ENCODE measurements at places on chromosomes 6 and 20.

DNA sequence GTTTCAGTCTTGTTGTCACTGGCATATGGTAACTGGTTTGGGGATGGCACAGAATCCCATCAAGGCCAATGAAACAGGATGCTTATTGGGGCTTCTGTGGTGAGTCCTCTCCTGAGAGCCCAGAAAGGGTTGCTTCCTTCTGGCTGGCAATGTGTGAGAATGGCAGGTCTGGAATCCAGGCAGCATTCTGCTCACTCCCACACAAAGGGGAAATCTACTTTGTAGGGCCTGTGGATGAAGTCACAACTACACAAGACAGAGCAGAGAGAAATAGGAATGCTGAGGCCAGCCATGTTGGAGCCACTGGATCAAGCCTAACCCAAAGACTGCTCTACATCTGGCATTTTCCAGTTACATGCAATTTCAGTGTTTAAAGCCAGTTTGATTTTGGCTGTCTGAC is 15.7 kb downstream of the PLAGL2 start:
- no peak overlapping the region for H3K27ac ChIP-seq
- H3K36me3 ChIP-seq, result peaks cover 17% of the 10 kb centered on the region
- no peak overlapping the region for H3K4me3 ChIP-seq
- H3K27me3 ChIP-seq, result no peaks in the 10 kb centered on the region
- peaks cover 7% of the 10 kb centered on the region for H3K4me1 ChIP-seq

- H3K36me3 ChIP-seq, result no peaks in the 10 kb centered on the region
- no peaks in the 10 kb centered on the region for H3K27me3 ChIP-seq
- H3K27ac ChIP-seq, result no peak overlapping the region
- no peak overlapping the region for H3K4me3 ChIP-seq
- H3K4me1 ChIP-seq, result no peaks in the 10 kb centered on the region
Observed at GRCh38 chr20:4885877-4886276, 115.4 kb downstream of the SLC23A2 start.

- no peaks in the 10 kb centered on the region for H3K27me3 ChIP-seq
- no peak overlapping the region for H3K27ac ChIP-seq
Observed at GRCh38 chr6:109034526-109034925, 60.1 kb downstream of the SESN1 start.

DNA sequence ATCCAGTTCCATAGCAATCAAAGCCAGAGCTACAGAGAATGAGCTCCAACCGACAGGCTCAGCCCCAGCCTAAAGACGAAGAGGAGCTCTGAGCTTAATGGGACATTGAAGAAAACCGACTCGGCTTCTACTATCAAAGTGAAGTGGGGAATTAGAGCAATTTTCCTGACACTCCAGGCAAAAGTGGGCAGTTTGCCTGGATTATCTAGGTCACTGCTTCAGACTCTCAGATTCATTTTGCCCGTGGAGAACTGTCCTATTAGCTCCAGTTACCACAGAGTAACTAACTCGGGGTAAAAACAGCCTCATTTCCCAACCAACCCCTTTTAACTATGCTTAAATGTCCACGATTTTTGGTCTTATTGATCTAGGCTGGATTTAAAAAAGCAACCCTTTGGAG is 592.1 kb upstream of the NRSN1 start:
- DNase-seq, result peak; percentile 5
- no peaks in the 10 kb centered on the region for H3K36me3 ChIP-seq
- H3K27ac ChIP-seq, result no peak overlapping the region
- H3K27me3 ChIP-seq, result no peaks in the 10 kb centered on the region

- peaks cover 11% of the 10 kb centered on the region for H3K4me1 ChIP-seq
- no peaks in the 10 kb centered on the region for H3K27me3 ChIP-seq
- DNase-seq, result no peak
- H3K36me3 ChIP-seq, result no peaks in the 10 kb centered on the region
Observed at GRCh38 chr6:145784683-145785082, 29.9 kb downstream of the FBXO30 start.

- DNase-seq, result peak; percentile 21
- peak overlapping the region; percentile 15 for H3K4me3 ChIP-seq
- peaks cover 27% of the 10 kb centered on the region for H3K4me1 ChIP-seq
- H3K36me3 ChIP-seq, result no peaks in the 10 kb centered on the region
- H3K27me3 ChIP-seq, result no peaks in the 10 kb centered on the region
Observed at GRCh38 chr6:96157018-96157565, 141.3 kb downstream of the FUT9 start.

GRCh38 chr6:152206072-152206818 is 398.8 kb downstream of the ESR1 start:
- H3K4me3 ChIP-seq, result no peak overlapping the region
- H3K36me3 ChIP-seq, result no peaks in the 10 kb centered on the region
- no peaks in the 10 kb centered on the region for H3K4me1 ChIP-seq
- H3K27me3 ChIP-seq, result no peaks in the 10 kb centered on the region

DNA sequence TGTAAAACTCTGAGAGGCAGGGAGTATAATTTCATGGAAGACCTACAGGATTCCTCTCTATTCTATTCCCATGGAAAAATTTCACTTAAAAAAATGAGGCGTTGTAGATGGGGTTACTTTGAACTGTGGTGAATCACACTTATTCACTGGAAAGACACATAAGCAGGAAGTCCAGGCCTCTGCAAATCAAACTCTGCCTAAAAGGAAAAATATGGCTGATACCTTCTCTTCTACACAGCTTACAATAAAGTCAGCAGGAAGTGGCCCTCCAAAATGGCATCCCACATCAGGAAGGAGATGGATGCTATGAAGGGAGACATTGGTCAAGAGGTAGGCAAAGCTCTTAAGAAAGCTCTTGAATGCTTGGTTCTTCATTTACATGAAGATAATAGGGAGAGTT is 115.9 kb downstream of the FYN start:
- no peak overlapping the region for H3K27ac ChIP-seq
- no peaks in the 10 kb centered on the region for H3K27me3 ChIP-seq
- no peaks in the 10 kb centered on the region for H3K36me3 ChIP-seq
- H3K4me3 ChIP-seq, result no peak overlapping the region
- H3K4me1 ChIP-seq, result peaks cover 21% of the 10 kb centered on the region
- no peak for DNase-seq

DNA sequence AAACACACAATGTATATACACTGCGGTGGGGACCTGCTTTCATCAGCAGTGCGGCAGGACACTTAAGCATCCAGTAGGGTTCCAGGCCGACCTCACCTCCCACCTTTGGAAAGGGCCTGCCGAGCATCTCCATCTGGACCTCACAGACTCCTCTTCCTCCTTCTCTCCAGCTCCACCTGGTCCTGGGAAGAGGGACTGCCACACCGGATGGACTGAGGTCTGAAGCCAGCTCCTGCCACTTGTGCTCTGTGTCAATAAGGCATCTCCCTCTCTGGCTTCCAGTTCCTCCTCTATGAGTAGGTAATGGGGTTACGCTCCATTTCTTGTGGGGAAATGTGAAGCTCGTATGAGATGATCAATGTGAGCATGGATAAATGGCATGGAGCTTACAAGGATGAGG is 19.1 kb upstream of the NNAT start:
- H3K4me1 ChIP-seq, result no peaks in the 10 kb centered on the region
- no peak for DNase-seq
- no peak overlapping the region for H3K27ac ChIP-seq
- no peaks in the 10 kb centered on the region for H3K27me3 ChIP-seq
- H3K36me3 ChIP-seq, result no peaks in the 10 kb centered on the region

GRCh38 chr6:157278171-157278570 is 45.1 kb downstream of the TMEM242 start:
- H3K27me3 ChIP-seq, result no peaks in the 10 kb centered on the region
- H3K4me3 ChIP-seq, result no peak overlapping the region
- peaks cover 12% of the 10 kb centered on the region for H3K4me1 ChIP-seq
- H3K27ac ChIP-seq, result no peak overlapping the region
- DNase-seq, result no peak
- H3K36me3 ChIP-seq, result no peaks in the 10 kb centered on the region

- H3K4me1 ChIP-seq, result no peaks in the 10 kb centered on the region
- no peaks in the 10 kb centered on the region for H3K36me3 ChIP-seq
- DNase-seq, result no peak
- no peaks in the 10 kb centered on the region for H3K27me3 ChIP-seq
- H3K4me3 ChIP-seq, result no peak overlapping the region
Observed at GRCh38 chr6:132063738-132064137, 112.6 kb upstream of the CCN2 start.

DNA sequence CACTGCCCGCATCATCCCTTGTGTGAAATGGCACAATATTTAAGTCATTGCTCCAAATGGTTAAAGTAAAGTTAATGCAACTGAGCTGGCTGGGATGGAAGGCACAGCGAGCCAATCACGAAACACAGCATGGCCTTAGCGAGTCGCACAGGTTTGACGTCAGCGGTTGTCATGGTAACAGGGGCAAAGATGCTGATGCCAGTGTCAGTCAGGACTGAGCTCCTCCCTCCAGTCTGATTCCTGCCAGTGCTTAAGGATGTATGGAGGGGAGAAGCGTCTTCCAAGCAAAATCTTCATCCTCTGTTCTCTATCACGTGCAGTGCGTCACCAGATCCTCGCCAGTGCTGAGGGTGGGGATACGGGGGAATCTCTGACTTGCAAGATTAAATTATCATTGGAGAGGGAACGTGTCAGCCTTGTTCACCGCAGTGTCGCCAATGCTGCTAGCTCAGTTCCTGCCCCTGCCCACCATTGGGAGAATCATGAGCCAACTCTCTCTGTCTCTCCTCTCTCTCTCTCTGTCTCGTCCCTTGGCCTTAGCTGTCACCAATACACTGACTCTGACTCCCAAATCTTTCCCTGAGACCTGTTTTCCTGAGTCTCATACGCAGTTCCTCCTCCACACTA is 24.5 kb downstream of the TSPYL4 start:
- H3K27me3 ChIP-seq, result no peaks in the 10 kb centered on the region
- DNase-seq, result peak; percentile 36
- no peak overlapping the region for H3K27ac ChIP-seq
- no peak overlapping the region for H3K4me3 ChIP-seq
- H3K36me3 ChIP-seq, result no peaks in the 10 kb centered on the region

- H3K36me3 ChIP-seq, result no peaks in the 10 kb centered on the region
- peak; percentile 5 for DNase-seq
- no peak overlapping the region for H3K4me3 ChIP-seq
- no peaks in the 10 kb centered on the region for H3K4me1 ChIP-seq
- H3K27me3 ChIP-seq, result peaks cover 6% of the 10 kb centered on the region
- H3K27ac ChIP-seq, result no peak overlapping the region
Observed at GRCh38 chr6:99790679-99791078, 184.0 kb downstream of the PRDM13 start.

- H3K4me1 ChIP-seq, result no peaks in the 10 kb centered on the region
- H3K4me3 ChIP-seq, result no peak overlapping the region
- H3K36me3 ChIP-seq, result no peaks in the 10 kb centered on the region
- H3K27ac ChIP-seq, result no peak overlapping the region
- no peaks in the 10 kb centered on the region for H3K27me3 ChIP-seq
Observed at GRCh38 chr20:62242176-62242575, 3.9 kb downstream of the OSBPL2 start.

- peak overlapping the region; percentile 83 for H3K27ac ChIP-seq
- H3K36me3 ChIP-seq, result no peaks in the 10 kb centered on the region
- H3K4me1 ChIP-seq, result peaks cover 16% of the 10 kb centered on the region
- no peak for DNase-seq
Observed at GRCh38 chr6:37257320-37257633, 295 bp upstream of the TBC1D22B start.

- no peaks in the 10 kb centered on the region for H3K4me1 ChIP-seq
- H3K4me3 ChIP-seq, result no peak overlapping the region
Observed at GRCh38 chr20:63309261-63310071, 16.5 kb downstream of the COL20A1 start.

DNA sequence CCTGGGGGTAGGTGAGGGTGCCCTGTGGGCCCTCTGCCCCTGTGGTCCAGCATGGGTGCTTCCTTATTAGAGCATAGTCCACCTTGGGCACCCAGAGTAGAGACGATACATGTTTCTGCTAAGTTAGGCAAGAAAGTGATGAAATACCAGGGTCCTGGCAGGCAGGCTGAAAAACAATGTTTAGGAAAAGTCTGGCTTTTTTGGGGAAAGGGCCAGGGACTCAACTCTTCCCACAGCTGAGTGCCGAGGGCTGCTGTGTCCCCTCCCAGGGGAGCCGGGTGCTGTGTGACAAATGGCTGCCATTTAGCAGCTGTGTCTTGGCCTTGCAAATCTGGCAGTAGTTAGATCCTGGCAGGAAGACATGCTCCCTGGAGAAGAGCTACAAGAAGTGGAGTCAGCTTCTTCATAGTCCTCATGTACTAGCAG is 61.5 kb downstream of the RREB1 start:
- peak; percentile 79 for DNase-seq
- H3K36me3 ChIP-seq, result no peaks in the 10 kb centered on the region
- H3K4me1 ChIP-seq, result peaks cover 68% of the 10 kb centered on the region
- H3K27me3 ChIP-seq, result no peaks in the 10 kb centered on the region
- no peak overlapping the region for H3K4me3 ChIP-seq

DNA sequence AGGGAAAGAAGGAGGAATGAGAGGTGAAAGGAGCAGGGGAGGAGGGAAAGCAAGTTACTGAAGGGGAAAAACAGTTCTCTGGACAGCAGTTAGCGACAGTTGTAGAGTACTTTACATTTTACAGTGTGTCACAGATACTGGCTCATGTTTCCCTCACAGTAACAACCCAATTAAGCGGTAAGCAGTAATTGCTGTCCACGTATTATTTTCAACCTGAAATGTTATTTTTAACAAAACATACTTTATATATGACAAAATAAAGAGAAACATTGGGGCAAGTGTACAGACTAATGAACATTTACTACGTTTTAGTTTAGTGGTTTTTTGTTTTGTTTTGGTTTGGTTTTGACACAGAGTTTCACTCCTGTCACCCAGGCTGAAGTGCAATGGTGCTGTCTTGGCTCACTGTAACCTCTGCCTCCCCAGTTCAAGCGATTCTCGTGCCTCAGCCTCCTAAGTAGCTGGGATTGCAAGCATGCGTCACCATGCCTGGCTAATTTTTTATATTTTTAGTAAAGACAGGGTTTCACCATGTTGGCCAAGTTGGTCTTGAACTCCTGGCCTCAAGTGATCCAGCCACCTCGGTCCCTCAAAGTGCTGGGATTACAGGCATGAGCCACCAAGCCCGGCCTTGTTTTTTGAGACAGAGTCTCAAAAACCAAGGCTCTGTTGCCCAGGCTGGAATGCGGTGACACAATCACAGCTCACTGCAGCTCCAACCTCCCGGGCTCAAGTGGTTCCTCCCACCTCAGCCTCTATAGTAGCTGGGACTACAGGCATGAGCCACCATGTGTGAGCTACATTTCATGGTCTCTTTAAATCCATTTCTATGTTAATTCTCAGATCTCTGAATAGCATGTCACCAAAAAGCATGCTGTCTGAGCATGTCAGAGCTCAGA is 22.6 kb upstream of the BTN3A2 start:
- H3K27ac ChIP-seq, result no peak overlapping the region
- no peaks in the 10 kb centered on the region for H3K36me3 ChIP-seq
- no peak for DNase-seq
- H3K27me3 ChIP-seq, result no peaks in the 10 kb centered on the region
- H3K4me3 ChIP-seq, result peak overlapping the region; percentile 34
- peaks cover 4% of the 10 kb centered on the region for H3K4me1 ChIP-seq

- no peak for DNase-seq
- peaks cover 21% of the 10 kb centered on the region for H3K27me3 ChIP-seq
- H3K4me1 ChIP-seq, result no peaks in the 10 kb centered on the region
- no peak overlapping the region for H3K27ac ChIP-seq
Observed at GRCh38 chr6:170456334-170456733, 96.8 kb downstream of the PSMB1 start.

GRCh38 chr6:83708546-83708969 is 343 bp downstream of the SNAP91 start:
- peaks cover 3% of the 10 kb centered on the region for H3K4me1 ChIP-seq
- peak; percentile 32 for DNase-seq
- peaks cover 78% of the 10 kb centered on the region for H3K27me3 ChIP-seq
- no peak overlapping the region for H3K27ac ChIP-seq
- no peaks in the 10 kb centered on the region for H3K36me3 ChIP-seq
- H3K4me3 ChIP-seq, result peak overlapping the region; percentile 58

GRCh38 chr6:11918739-11919605 is 93.1 kb upstream of the HIVEP1 start:
- no peak overlapping the region for H3K27ac ChIP-seq
- H3K4me3 ChIP-seq, result no peak overlapping the region
- no peaks in the 10 kb centered on the region for H3K27me3 ChIP-seq
- no peak for DNase-seq

Data from A673 (cell line).